ENCODE measurements at places on chromosomes 1 and 21. TPM values are rescaled to one million over a fixed set of nuclear protein-coding genes. Genes with fewer than 3 reads are reported as not detected.

Gene KRTAP6-1
- not detected for total RNA-seq

Gene MTF1
- total RNA-seq: 8.4 TPM

Gene TBX15
- total RNA-seq: 4.7 TPM

Gene REG4
- total RNA-seq: not detected

Gene MIXL1
- not detected for total RNA-seq

Gene JUN
- 93.8 TPM for total RNA-seq

Gene RIPPLY3
- total RNA-seq: not detected

Gene TESK2
- 19.2 TPM for total RNA-seq

Gene NR1I3
- not detected for total RNA-seq

Gene LIN28A
- total RNA-seq: not detected

Gene BGLAP
- 3.4 TPM for total RNA-seq

Gene AGO3
- total RNA-seq: 22.2 TPM

Gene LRRC42
- total RNA-seq: 36.3 TPM

Gene SYCP1
- not detected for total RNA-seq

Gene C1QTNF12
- 0.46 TPM for total RNA-seq
